ENCODE measurements at places on chromosomes 12 and 14.

DNA sequence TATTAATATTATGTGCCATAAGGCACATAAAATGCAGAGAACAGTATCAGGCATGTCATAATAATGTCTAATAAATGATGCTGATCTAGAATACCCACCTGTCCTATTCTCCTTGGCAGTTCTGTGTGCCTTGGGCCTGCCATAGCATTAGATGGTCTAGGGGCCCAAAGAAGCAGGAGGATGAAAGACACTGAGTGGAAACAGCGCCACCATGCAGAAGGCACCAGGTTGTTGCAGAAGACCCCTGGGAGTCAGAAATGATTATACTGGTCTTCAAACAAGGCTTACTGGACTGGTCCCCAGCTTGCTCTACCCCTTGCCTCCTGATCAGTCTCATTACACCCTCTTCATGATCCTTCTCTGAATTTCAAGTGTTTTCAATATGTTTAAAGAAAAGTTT, 353.3 kb downstream of the GRIN2B start:
- no peak for DNase-seq

- DNase-seq, result no peak
Observed at GRCh38 chr12:127113945-127114344, 1153.0 kb upstream of the TMEM132C start.

GRCh38 chr14:56112781-56113180, 5.4 kb upstream of the PELI2 start:
- DNase-seq, result no peak

- DNase-seq, result no peak
Observed at GRCh38 chr14:91138511-91139359, 24.9 kb downstream of the DGLUCY start.

DNA sequence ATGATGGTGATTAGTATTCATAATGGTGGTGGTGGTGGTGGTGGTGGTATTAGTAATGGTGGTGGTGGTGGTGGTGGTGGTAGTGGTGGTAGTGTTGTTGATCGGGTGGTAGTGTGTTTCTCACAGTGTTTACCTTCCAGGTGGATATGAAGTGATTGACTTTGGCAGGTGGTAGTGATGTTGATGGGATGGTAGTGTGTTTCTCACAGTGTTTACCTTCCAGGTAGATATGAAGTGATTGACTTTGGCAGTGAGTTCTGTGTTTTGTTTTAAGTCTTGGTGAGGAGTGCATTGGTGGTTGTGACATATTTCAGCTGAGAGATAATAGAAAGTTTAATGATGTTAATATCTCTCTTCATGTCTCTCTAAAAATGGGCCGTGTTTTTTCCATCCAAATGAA, 189.4 kb downstream of the TMTC2 start:
- no peak for DNase-seq

GRCh38 chr14:52259434-52259833, 8.1 kb upstream of the PTGDR start:
- DNase-seq, result no peak

DNA sequence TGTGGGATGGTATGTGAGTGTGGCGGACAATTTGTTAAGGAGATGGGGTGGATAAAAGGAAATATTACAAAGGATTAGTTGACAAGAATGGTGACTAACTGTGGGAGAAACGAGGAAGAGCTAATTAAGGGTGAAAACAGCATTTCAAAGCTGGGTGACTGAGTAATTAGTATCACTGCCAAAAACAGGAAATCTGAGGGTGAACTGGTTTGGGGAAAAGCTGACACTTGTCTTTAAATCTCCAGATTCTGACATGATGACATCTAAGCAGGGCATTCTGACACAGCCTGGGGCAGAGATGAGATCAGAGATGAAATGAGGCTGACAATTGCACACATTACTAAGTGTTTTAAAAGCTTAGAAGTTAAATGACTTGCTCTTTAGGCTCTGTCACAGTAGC, 42.4 kb upstream of the CCDC175 start:
- DNase-seq, result no peak

- peak; percentile 71 for DNase-seq
Observed at GRCh38 chr12:38316391-38317129, at the start of gene ALG10B. ALG10B (plus strand) TSS chr12:38316774; CDS start chr12:38316894, 120 bp downstream.

Measured in NCI-H2081 treated with DMSO at 0.1 percent for 48 hours (cell line).